ENCODE measurements at places on chromosomes 4 and X.

DNA sequence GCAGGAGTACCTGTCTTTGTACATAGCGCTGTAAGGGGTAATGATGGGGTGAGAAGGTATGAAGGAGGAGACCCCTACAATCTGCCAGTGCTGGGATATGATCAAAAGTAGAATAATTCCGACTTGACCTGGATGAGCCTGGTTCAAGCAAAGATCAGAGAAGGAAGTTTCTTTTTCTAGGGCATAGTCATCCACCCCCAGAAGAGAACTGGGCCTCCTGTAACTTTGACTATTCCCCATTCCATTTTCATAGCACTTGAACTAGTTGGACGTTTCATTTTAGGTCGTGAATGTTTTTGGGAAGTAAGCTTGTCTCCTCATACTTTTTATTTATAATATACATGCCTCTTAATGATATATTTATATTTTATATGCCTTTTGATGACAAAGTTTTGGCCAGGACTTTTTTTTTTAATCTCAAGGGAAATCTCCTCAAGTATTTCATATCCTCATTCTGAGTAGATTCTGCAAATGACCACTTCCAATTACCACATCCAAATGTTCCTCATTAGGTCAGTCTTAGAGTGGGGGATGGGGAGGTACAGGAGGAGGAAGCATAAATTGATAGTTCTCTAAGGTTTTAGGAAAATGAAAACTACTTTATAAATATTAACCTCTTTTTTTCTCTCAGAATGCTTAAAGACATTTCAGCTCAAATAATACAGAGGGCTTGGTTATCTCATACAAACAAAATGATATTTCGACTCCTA, 3.5 kb downstream of the CXorf58 start:
- no peak for DNase-seq

- DNase-seq, result no peak
These were observed 30.8 kb downstream of the DIAPH2 start for GRCh38 chrX:96715481-96715880.

DNA sequence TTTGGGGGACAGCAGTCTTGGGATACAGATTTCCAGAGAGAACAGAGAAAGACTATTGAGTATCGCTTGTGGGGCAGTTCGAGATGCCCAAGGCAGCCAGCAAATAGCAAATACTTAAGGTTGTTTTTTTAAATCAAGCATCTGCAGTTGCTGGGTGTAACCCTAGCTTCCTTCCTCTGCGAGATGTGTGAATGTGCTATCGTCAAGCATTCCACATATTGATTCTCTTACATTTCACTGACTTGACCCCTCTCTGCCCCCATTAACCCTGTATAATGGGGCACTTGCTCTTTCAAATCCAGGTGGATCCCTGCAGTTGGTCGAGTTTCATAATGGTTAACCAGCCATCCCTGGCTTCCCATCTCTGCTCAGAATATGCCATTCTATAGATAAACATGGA, 23.5 kb downstream of the KCNE5 start:
- no peak for DNase-seq

GRCh38 chr4:95979961-95980876, 140.3 kb downstream of the PDHA2 start:
- DNase-seq, result no peak

- peak; percentile 50 for DNase-seq
These were observed 73.6 kb downstream of the MED28 start for GRCh38 chr4:17688011-17688441.

DNA sequence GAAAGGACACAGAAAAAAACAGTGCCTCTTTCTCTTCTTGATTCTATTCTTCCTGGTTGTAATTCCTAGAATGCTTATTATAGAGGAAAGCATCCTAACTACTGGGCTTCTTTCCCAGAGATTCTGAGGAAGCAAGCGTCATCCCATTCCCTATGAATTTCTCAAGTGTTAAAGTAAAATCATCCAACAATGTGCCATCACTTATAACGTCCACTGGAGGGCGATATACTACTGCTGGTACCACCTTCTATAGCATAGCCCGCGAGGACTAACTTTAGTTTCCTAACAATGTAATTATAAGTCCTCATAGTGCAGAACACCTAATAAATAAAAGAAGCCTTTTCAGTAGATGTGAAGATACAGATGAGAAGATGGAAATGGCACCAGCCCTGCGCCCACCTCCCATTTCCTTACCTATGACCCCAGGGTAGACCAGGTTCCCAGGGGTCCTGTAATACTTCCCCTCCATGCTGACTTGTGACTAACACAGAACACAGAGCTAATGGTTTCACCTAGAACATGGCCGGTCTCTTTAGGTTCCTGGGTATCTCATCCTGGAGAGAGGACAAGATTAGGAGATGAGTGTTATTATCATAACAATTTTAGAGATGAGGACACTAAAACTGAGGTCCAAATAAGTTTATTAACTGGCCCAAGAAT, 4.2 kb downstream of the CENPVL3 start:
- peak; percentile 9 for DNase-seq

GRCh38 chr4:121156822-121157769, 7.0 kb downstream of the TNIP3 start:
- DNase-seq, result no peak

GRCh38 chr4:109037026-109037425, 265.4 kb downstream of the COL25A1 start:
- DNase-seq, result no peak

GRCh38 chr4:150366487-150366999, 215.4 kb upstream of the MAB21L2 start:
- DNase-seq, result no peak

GRCh38 chr4:88584471-88584900, 7.8 kb upstream of the HERC3 start:
- no peak for DNase-seq

GRCh38 chr4:56253666-56254305, 133.5 kb downstream of the AASDH start:
- DNase-seq, result no peak

DNA sequence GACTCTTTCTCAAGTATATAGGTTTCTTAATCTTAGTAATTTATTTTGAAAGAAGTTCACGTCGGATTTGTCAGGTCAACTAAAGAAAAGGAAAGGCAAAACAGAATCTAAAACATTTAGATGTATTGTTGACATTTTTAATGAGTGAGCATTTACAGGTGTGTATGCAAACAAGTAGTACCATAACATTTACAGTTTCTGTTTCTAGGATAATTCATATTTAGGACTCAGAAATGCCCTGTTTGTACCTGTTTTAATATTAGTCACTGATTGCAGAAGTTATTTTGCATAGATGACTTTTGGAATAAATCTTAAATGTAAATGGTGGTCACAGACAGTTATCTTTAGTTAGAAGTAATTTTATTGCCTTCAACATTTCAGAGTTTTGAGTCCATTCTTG, 151.3 kb upstream of the NUDT6 start:
- DNase-seq, result no peak

DNA sequence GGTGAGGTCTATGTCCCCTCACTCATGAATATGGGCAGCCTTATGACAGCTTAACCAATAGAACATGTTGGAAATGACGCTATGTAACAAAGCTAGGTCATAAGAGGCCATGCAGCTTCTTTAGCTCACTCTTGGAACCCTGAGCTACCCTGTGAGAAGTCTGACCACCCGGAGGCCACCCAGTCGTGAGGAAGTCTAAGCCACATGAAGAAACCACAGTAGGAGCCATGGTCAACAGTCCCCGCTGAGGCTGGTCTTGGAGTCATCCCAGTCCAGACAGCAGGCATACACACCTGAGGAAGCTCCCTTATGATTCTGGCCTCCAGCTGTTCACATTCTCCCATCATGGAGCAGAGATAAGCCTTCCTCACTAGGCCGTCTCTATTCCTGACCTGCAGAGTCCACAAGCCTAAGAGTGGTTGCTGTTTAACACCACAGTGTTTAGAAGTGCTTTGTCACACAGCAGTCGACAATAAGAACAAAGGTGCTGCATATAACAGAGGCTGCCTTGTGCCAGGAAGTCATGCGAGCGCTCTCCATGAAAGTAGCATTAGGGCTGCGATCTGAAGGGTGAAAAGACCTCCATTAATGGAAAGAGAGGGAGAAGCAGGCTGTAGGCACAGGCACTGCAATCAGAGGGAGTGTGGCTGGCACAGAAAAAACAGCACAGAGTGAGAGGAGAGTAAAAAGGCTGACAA, 38.2 kb downstream of the TSPAN5 start:
- DNase-seq, result no peak

DNA sequence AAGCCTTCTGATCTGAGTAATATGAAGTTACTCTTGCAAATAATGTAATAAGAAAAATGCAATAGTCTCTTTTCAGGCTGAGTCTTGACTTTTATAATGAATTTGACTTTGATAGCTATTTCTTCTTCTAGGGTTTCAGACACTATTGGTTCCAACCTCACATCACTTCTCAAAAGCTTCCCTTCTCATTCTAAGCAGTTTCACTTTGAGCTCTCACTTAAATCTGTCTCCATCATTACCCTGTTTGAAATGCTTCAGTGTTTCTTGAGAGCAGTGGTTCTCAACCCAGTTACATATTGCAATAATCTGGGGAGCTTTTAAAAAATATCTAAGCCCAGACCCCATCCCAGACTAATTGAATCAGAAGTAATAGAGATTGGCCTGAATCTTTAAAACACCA, 40.5 kb upstream of the BMP2K start:
- no peak for DNase-seq

DNA sequence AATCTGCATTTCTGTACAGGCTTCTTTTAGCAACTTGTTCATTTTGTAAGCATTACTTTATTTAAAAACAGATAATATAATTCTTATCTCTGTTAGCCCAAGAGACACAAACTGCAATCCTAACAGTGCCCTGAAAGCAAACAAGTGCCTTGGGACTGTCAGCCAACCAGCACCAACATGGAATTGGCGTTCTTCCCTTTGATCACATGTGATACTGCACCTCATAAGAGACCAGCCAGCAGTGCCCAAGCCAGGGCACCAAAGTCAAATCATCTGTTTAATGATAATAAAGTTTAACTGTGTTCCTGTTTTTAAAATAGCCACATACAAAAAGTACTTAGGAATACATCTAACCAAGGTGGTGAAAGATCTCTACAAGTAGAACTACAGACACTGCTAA, 223.2 kb downstream of the PRDM5 start:
- no peak for DNase-seq

- DNase-seq, result no peak
These were observed 9.3 kb upstream of the HAUS3 start for GRCh38 chr4:2251073-2251794.

GRCh38 chrX:74420196-74421035, 877 bp upstream of the SLC16A2 start:
- DNase-seq, result no peak

DNA sequence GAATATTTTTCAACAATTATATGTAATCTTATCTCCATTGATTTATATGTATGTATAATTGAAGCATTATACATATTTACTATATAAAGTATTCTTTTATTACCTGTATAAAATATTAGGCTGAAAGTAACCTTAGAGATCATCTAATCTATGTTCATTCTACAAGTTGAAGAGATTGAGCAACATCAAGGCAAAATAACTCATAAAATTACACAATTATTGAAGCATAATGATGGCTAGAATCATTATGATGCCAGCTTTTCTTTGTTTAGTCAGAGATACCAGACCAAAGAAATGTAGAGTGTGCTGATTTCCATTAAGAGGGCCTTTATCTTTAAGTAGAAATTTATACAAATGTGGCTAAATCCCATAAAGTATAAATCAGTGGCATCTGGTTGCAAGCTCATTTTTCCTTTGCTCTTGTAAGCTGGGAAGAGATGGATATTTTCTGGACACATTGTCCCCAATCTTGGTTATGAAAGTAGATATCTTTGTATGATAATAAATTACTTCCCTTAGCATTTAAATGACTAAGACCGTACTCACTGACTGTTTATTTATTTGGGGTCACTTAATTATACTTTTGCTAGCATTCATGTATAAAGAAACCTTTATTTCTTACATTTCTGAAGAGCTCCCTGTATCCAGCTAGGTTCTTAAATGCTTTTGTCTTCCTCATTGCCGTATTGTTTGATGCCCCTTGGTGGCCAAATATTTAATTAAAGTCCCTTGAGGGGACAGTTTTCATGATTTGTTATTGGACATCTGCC, 339.8 kb downstream of the PCDH7 start:
- DNase-seq, result no peak

- no peak for DNase-seq
These were observed 89.8 kb upstream of the GPRIN3 start for GRCh38 chr4:89397441-89397840.

DNA sequence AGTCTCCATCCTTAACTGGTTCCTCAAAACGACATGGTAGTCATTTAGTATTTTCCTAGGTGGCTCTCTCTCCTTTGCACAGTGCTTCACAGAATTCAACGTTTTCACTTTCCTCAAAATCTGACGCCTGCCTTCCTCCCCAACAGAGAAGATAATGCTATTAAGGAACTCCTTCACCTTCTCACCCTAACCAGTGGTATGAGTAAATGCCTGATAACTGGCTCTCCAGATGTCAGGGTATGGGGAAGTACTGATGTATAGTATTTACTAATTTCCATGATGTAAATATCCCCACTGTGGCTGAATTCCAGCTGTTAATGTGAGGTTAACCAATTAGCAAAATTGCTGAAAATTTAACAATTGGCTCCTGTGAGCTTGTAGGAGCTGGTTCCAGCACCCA, 28.8 kb upstream of the NSUN7 start:
- DNase-seq, result no peak

DNA sequence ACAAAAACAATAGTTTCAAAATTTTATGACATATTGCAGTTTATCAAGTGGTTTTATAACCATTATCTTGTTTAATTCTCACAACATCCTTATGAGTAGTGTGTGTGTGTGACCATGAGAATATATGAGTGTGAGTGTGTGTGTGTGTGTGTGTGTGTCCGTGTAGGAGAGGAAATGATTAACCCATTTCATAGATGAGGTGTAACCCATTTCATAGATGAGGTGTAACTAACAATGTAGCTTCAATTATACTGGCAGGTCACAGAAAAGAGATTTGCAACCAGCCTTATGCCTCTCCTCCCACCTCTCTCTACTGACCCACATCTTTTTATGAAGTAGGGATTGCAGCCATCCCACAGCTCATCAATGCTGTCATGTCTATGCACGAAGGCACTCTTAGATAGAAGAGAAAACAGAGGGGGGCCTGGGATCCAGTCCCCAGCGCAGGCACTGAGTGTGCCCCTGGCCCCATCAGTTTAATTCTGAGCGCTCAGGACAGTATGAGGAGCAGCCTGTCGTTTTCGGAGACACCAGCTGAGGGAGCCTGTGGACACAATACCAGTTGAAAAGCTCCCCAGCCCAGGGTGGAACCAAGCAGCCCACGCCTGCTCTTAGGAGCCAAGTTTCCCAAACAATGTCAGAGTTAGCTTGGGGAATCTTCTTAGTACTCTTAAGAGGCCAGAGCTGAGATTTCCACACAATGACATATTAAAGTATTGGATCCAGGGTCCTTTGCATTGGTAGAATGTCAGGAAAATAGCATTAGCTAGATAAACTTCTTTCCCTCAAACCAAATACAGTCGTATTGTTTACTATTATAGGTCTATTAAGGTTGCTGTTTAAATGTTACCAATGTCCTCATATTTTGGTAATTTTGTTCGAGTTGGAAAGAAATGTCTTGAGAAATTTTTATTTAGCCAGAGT, 88.6 kb downstream of the PALLD start:
- peak; percentile 21 for DNase-seq

GRCh38 chr4:151604238-151604637, 156.6 kb downstream of the GATB start:
- DNase-seq, result peak; percentile 32

GRCh38 chrX:17021851-17022604, 75.6 kb downstream of the REPS2 start:
- no peak for DNase-seq
